Effector memory CD8-positive, alpha-beta T cell (primary cell): ENCODE measurements at places on chromosomes 7 and 10.

DNA sequence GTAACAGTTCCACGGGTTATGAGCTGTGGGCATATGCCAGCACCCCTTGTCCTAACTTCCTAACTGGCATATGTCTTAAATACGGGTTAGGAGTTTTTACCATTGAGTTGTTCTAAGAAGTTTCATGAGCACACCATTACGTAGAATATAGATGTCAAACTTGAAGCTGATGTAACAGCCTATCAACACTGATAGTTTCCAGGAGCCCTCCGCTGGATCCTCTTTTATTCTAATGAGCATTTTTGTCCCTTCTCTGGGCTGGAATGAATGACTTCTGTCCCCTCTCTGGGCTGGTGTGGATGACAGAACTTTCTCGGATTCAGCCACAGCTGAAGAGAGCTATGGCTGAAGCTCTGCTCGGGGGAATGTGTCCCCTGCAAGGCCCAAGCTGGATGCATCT is 256.3 kb downstream of the SORCS1 start:
- no peak for DNase-seq

- DNase-seq: no peak
Observed at GRCh38 chr7:129779602-129780256, 168.2 kb downstream of the NRF1 start.

DNA sequence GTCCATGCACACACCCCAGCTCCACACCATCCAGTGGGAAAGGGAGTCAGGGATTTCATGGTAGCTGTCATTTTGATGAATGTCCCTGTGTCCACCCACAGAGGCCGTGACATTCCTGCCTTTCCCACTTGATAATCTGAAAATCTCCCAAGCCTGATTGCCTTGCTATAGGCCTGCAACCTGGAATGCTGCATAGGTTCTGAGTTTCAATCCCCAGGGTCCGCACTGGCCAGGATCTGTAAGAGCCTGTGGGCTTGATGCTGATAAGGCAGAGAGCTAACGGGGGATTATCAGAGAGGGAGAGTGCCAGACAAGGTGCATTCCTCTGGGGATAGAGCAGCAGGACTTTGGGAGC is 57.5 kb downstream of the RBM20 start:
- no peak for DNase-seq

- no peak for DNase-seq
Observed at GRCh38 chr7:78850093-78850740, 603.2 kb downstream of the MAGI2 start.

DNA sequence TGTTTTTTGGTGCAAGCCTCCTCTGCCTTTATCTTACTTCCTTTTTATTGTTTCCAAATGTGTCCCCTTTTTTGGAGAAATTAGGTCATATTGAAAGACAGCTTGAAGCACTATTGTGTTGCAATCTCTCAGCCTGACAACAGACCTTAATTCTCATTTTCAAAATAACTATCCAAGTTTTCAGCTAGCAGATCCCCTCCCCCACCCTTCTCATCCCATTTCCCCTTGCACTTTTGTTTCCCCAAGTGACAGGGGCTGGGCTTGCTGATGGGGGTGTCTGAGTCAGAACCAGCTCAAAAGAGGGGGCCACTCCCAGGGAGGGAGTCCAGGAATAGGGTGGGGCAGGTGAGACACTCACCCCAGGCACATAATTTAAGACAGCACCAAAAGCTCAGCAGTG is 75.3 kb downstream of the MKI67 start:
- DNase-seq: no peak

DNA sequence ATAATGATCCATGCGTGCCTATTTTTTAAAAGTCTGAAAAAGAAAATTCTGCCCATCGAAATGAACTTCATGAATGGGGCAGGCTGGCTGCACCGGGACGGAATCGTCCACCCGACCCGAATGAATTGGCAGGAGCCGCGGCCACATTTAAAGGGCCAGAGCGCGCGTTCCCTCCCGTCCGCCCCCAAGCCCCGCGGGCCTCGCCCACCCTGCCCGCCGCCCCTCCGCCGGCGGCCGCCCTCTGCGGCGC is 319 bp upstream of the GATA3 start:
- DNase-seq: no peak

GRCh38 chr10:35351021-35351420 is 14.7 kb downstream of the CCNY start:
- no peak for DNase-seq

DNA sequence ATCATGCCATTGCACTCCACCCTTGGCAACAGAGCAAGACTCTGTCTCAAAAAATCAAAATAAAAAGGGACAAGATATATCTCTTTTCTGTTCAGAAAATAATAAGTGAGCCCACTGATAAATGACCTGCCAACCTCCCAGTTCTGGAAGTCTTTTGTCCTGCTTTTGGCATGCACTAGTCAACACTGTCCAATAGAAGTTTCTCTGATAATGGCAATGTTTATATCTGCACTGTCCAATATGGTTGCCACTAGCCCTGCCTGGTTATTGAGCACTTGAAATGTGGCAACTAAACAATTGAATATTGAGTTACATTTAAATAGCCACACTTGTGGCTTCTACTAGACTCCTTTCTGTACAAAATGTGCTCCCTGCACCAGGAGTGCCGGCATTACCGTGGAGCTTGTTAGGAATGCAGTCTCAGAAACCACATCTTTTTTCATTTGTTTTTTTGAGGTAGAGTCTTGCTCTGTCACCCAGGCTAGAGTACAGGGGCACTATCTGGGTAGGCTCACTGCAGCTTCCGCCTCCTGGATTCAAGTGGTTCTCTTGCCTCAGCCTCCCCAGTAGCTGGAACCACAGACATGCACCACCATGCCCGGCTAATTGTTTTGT is 229.7 kb downstream of the CACNB2 start:
- no peak for DNase-seq

- no peak for DNase-seq
Observed at GRCh38 chr7:42431873-42432272, 194.9 kb upstream of the GLI3 start.

GRCh38 chr10:2949948-2950354 is 117.4 kb upstream of the PFKP start:
- no peak for DNase-seq

GRCh38 chr7:47818796-47819606 is 129.3 kb downstream of the PKD1L1 start:
- no peak for DNase-seq

DNA sequence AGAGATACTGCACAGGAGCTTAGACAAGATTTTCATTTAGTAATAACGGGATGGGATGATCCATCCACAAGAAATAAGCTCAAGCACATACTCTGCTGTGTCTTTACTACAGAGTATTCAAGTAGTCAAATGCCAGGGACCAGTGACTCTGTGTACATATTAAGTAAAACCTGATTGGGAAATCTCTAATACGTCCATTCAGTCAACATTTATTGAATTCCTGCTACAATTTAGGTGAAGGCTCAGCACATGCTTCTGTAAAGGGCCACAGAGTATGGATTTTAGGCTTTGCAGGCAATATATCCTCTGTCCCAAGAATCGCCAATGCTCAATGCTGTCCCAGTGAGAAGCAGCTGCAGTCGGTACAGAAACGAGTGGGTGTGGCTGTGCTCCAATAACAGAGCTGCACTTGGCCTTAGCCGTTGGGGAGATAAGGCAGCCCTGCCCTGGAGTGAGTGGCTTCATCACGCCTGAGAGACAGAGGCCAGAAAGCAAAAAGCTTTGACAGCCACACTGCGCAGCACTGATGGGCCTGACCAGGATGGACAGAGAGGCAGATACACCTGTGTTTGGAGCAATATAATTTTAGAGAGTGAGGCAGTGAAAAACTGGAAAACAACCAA is 186.8 kb downstream of the PARD3 start:
- no peak for DNase-seq

DNA sequence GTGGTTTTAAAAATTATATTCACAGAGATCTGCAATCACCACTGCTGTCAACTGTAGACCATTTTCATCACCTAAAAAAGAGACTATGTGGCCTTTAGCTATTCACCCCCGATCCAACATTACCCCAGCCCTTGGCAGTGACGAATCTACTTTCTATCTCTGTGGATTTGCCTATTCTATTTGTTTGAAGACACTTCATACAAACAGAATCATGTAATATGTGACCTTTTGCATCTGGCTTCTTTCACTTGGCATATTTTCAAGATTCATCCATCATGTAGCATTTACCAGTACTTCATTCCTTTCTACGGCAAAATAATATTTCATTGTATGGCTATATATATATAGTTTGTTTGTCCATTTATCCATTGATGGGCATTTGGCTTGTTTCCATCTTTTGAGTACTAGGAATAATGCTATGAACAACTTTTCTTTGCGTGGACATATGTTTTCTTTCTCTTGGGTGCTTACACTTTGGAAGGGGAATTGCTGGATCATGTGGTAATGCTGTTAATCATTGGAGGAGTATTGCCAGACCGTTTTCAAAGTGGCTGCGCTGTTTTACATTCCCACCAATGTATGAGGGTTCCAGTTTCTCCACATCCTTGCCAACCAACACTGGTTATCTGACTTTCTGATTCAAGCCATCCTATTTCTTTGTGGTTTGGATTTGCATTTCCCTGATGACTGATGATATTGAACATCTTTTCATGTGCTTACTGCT is 22.3 kb downstream of the ADAMTS14 start:
- no peak for DNase-seq

- no peak for DNase-seq
Observed at GRCh38 chr7:50409856-50410745, 40.0 kb downstream of the FIGNL1 start.

DNA sequence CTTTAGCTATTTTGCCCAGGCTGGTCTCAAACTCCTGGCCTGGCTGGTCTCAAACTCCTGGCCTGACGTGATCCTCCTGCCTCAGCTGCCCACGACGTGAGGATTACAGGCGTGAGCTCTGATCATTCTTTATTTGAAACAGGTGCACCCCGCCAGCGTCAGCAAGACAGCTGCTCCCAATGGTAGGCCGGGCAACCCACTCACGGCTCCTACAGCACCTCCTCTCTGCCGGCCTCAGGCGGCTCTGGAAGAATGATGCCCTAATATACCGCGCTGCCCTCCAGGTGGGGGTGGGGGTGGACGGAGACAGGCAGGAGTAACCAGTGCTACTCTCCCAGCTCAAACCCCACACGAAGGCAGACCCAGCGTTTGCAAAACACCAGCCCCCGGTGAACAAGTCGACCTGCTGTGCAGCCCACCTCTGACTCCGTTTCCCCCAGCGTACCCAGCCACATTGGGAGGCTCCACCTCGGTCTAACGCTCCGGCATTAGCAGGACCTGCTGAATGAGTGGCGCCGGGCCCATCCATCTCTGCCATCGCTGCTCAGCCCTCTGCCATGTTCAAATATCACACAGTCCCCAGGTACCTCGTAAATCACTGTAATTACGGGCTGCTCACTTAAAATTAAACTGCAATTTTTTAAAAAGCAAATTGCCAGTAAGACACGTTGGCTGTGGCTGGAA is 148.6 kb downstream of the ELFN1 start:
- DNase-seq: no peak

DNA sequence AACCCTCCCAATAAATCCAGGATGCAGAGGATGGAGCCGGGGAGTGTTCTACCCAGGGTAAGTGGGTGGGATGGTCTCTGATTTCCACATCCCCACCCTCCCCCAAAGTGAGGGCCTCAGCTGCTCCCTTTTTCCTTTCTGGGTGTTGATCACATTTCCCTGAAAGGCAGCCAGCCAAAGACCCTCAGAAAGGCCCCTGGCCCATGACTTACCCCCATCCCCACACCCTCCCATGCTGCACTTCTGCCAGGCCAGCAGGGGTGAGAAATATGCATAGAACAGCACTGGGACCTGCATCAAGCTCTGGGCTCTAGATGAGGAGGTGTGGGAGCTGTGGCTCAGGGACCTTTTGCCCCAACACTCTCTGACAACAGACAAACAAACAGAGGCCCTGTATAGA is 927.3 kb upstream of the ZNF722 start:
- no peak for DNase-seq

- DNase-seq: no peak
Observed at GRCh38 chr10:28881171-28881882, 204.0 kb downstream of the BAMBI start.

DNA sequence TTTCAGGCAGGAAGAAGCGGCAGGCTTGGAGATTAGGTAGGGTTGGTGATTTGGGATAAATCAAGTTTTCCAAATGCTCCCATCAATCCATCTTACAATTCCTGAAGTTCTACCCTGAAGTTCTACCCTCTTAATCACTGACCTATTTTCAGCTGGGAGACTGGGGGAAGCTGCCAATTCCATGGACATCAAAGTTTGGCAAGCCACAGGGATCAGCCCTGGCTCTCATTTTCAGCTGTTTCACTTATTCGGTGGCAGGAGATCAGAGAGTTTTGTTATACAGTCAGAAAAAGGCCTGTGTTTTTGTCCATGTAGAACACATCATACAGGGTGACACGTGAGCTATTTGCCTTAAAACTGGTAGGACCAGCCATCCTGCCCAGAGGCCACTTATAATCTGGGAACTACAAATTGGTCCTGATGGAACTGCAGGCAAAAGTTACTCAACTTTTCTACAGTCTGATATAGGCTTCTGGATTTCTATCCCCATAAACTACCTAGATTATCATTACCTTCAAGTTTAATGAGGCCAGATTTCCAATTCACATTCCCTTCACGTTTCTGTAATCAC is 112.9 kb upstream of the ZNF746 start:
- no peak for DNase-seq

DNA sequence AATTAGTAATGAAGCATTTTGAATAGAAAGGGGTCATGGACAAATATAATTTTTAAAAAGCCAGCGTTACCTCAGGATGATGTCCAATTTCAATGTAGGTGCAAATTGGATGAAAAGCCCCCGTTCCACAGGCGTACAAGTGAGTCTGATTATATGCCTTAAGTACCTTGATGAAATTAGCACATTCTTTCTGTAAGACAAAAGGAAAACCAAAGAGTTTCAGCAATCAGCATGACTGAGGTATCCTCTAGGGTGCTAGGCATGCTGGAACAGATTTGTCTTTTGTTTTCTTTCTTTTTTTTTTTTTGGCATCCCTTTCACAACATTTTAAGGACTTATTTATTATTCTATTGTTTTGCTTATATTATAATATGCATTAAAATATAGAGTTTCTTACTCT is 84.2 kb downstream of the SEMA3A start:
- DNase-seq: no peak

DNA sequence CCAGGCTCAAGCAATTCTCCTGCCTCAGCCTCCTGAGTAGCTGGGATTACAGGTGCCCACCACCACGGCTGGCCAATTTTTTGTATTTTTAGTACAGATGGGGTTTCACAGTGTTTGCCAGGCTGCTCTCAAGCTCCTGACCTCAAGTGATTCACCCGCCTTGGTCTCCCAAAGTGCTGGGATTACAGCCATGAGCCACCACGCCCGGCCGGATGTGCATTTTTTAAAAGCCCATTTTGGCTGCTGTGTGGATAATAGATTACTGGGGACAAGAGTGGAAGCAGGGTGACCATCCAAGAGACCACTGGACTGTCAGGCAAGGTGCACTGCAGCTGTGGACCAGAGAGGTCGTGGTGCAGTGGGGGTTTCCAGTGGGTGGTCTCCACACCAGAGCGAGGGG is 21.4 kb downstream of the HKDC1 start:
- DNase-seq: no peak

GRCh38 chr10:76251841-76252671 is 820.6 kb downstream of the LRMDA start:
- no peak for DNase-seq
